Tibial nerve (tissue), 4 donors: ENCODE measurements at places on chromosomes 12 and 14.
A peak's percentile ranks its signal among the peaks of the same experiment; 100 is the strongest.

DNA sequence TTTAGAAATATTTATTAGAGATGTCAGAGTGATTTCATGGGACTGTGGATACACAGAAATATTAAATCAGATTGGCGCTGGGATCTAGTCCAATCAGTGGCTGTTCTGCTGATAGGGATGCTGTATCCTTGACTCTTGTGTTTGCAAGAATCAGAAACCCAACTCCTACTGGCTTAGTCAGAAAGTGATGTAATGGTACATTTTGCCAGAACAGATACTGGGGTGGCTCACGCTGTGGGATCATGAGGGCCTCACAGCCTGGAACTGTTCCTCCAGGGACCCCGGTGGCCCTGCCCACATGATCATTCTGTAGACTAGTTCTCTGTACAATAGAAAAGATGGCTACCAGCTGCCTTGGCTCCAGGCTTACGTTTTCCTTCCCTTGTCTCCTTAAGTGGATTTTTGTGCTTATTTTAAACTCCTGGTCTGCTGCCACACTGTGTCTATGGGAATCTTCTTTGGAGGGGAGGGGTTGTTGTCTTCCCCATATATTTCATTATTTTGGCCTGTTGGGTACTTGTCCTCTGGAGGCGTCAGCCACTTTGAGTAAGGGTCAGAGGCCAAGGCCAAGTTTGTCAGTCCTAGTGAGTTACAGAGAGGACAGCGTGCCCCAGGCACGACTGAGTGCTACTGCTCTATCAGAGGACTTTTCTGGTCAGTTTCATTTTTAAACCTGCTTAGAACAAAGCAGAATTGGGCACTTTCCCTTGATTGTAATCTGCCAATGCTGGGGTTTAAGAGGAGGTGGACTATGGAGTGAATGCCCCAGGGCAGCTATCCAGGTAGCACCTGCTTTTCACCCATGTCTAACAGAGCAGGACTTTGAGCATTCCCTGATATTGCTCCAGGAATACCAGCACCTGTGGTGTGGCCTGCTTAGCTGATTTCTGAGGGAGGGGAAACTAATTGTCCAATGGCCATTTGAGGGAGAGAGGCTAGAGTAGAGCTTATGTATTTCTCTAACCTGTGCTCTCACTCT is 164.3 kb downstream of the SLC5A8 start:
- no peak for DNase-seq

- no peak for DNase-seq
Observed at GRCh38 chr12:6523708-6524107, 10.6 kb upstream of the GAPDH start.

DNA sequence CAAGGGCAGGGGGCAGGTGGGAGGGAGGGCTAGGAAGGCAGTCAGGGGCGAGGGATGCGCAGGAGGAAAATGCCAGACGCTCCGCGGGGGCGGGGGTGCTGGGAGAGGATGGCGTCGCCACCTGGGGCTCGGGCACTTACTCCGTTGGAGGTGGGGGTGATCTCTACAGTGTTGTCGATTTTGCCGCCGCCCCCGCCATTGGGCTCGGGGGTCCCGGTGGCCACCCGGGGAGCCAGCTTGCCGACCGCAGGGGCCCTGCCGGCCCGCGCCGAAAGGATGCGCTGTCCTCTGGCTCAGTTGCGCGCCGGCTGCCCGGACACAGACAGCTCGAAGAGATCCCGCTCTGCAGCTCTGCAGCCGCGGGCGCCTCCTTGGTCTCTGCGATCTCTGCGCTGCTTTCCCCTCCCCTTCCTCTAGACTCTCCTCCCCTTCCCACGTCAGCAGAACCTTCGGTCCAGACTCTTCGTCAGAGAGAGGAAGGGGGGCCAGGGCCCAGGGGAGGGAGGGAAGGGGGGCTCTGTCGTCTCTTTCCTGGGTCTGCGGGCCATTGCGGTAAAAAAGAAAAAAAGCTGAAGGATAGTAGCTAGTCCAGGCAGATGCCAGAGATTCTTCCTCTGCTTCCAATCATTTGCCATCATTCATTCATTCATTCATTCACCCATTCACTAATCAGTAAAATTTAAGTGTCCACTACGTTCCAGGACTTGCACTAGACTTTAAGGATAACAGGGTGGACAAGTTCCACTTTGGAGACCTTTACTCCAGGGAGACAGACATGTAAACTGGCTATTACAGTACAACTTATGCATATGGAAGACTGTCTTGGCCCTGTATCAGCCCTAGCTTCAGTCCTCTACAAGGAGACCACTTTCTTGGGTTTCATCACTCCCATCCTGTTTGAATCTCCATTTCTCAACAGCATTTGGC is at the start of gene SLC22A17:
SLC22A17 (minus strand) TSS at position 382 of the 927 bp plus-strand sequence.
- peak; percentile 72 for DNase-seq

- peak; percentile 81 for DNase-seq
Observed at GRCh38 chr14:68547305-68548193, 245.3 kb downstream of the ZFP36L1 start.

DNA sequence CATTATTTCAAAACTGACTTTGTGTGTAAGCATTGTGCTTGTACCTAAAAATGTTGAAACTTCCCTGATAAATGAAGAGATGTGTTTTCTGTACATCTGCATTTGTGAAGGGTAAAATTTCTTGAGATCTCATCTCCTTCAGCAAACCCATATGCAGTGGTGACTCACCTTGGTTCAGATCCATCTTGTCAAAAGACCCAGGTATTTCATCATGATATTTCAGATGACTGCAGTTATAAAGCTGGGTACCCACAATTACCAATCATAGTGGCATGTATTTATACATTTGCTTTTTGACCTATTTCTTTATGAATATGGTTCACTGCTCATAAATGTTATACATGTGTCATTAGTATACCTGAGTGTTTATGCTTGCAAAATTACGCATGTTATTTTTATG is 1213.6 kb downstream of the GALC start:
- no peak for DNase-seq

GRCh38 chr14:59187802-59188460 is 536 bp upstream of the DAAM1 start:
- DNase-seq, result peak; percentile 16

GRCh38 chr12:102507301-102507700 is 26.9 kb upstream of the IGF1 start:
- no peak for DNase-seq

DNA sequence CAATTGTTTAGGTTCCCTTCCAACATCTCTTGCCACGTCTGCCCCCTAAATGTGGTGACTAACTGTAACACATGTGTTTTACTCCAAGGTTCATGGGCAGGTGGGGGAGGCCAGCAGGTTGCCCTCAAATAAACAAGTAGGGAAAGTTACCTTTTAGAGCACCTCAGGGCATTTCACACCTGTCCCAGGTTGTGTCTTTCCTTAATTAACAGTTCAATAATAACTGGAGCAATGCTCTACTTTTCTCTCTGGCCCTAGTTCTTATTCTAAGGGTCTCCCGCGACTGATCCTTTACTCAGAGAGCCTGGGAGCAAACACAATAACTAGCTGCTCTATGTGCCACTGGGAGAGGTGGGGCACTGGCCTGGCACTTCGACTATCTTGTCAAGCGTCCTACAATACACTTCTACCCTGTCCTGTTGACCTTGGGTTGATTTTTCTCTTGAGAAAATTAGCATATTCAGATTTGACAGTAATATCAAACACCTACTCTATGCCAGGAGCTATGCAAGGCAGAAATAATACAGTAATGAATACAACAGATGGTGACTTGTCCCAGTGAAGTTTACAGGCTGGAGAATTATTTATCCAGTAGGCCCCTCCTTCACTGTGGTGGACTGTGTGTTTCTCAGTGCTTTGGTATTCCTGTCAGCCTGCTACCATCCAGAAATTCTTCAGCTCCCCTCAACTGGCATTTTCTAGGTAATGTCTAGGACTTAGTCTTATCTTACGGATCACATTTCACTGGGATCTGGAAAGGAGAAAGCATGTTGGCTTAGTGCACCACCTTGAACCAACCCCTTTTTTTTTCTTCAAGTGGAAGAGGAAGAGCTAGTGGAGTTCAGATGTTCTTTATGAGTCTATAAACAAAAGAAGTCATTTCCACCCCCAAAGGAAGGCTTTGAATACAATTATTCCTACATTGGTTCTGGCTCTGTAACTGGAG is 202.6 kb downstream of the CRADD start:
- no peak for DNase-seq
